ENCODE measurements at places on chromosomes 2 and 18.
A peak's percentile ranks its signal among the peaks of the same experiment; 100 is the strongest.

- no peak for DNase-seq
Observed at GRCh38 chr2:30710016-30710415, 97.2 kb downstream of the CAPN13 start.

- DNase-seq: no peak
Observed at GRCh38 chr2:75801234-75801982, 90.7 kb upstream of the GCFC2 start.

GRCh38 chr2:18891600-18892345 is 302.4 kb upstream of the NT5C1B start:
- DNase-seq: no peak

- no peak for DNase-seq
Observed at GRCh38 chr18:27366151-27366550, 181.0 kb upstream of the CHST9 start.

DNA sequence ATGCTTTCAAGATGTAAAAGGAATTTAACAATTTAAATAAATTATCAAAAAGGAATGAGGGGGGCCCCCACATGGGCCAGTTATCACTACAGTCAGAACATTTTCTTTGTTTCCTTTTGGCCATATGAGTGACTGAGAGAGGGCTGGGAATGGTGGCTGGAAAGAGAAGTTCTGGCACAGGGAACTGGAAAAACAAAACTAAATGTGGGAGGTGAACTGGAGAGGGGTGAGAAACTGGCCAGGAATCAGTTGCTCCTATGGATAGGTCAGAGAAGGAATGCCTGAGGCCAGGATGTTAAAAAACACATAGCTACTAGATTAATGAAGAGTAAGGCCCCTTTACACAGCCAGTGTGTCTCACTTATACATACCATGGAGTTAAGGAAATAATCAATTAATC is 121.0 kb downstream of the RBMS1 start:
- DNase-seq: no peak

DNA sequence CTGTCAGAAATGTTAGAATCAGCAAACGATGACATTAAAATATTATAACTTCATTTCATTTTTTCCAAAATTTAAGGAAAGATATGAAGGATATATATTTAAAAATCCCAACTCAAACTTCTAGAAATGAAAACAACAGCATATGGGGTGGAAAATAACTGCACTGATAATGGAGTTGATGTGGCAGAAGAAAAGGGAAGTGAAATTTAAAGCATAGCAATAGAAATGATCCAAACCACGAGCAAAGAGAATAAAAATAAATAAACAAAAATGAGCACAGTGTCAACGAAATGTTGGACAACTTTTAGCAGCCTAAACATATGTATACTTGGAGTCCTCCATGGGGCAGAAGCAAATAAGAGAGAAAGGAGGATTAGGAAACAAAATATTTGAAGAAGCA is 280.2 kb downstream of the KCNJ3 start:
- DNase-seq: no peak

GRCh38 chr2:23603581-23603980 is 218.6 kb downstream of the KLHL29 start:
- no peak for DNase-seq

- peak; percentile 90 for DNase-seq
Observed at GRCh38 chr2:115491186-115491793, 1048.8 kb downstream of the DPP10 start.

- DNase-seq: peak; percentile 45
Observed at GRCh38 chr2:26460613-26461031, 17.3 kb downstream of the OTOF start.

DNA sequence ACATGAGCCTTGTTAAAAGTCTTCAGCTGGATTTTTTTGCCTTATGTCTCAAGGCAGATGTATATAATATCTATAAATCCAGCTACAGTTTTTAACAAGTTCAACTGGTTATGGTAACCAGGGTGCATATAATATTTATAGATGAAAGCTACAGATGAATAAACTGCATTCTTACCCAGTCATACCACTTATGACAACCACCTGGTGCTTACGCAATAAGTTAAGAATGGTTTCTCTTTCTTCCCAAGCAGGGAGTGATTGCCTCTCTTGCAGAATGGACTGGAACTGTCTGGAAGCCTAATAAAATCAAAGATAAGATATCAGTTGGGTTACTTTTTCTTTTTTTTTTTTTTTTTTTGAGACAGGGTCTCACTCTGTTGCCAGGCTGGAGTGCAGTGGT is 19.6 kb downstream of the DHX57 start:
- DNase-seq: no peak

DNA sequence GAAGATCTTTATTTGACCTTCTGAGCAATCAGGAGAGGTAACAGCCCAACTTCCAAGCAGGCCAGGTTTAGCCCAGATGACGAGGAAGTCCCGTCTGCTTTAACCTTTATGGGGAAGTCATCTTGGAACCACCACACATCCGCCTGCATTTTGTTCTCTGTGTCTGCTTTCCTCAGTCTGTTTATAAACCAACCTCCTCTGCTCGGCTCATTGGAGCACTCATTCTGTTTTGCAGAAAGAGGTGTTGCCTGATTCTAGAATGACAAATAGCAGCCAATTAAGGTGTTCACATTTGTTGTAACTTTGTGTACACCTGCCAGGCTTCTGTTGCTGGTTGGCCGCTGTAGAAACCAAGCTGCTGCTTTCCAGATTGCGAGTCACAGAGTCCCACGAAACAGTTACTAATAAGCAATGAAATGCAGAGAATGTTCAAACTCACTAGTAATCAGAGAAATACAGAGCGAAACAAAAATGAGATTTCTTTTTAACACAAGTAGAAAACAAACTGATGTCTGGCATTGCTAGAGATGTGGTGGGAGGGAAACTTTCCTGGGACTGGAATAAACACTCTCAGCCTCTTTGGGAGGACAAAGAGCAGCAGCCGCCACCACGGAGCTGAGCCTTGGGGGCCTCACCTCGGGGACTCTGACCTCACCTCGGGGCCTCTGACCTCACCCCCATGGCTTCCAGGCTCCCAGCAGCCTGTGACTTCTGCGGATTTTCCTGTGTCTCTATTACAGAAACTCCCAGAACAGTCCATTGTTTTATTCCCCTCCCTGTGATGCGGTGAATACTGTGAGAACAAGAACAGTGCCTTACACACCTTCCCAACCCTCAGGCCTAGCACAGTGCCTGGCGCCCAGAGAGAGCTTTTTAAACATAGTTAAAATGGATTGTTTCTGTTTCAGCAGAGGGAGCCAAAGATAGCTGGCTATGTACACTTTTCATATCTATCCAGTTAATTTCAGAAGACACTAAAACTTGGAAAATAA is 64.0 kb downstream of the MBP start:
- peak; percentile 75 for DNase-seq

DNA sequence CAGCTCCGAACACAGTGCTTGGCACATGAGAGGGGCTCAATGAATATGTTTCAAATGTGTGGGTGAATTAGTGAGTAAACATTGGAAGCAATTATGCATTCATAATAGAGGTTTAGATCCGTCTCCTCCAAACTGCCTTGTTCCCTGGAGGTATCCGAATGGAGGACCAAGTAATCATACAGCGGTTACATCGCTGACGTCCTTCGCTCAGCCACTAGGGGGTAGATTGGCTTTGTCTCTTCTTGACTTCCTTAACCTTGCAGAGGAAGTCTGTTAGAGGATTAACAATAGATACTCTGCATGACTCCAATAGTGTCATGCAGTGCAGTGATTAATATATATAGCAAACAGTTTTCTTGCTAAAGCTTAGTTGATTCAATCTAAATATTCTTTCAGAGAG is 517.0 kb downstream of the PTPRM start:
- peak; percentile 75 for DNase-seq

- DNase-seq: no peak
Observed at GRCh38 chr2:183456177-183456576, 331.9 kb downstream of the NUP35 start.

DNA sequence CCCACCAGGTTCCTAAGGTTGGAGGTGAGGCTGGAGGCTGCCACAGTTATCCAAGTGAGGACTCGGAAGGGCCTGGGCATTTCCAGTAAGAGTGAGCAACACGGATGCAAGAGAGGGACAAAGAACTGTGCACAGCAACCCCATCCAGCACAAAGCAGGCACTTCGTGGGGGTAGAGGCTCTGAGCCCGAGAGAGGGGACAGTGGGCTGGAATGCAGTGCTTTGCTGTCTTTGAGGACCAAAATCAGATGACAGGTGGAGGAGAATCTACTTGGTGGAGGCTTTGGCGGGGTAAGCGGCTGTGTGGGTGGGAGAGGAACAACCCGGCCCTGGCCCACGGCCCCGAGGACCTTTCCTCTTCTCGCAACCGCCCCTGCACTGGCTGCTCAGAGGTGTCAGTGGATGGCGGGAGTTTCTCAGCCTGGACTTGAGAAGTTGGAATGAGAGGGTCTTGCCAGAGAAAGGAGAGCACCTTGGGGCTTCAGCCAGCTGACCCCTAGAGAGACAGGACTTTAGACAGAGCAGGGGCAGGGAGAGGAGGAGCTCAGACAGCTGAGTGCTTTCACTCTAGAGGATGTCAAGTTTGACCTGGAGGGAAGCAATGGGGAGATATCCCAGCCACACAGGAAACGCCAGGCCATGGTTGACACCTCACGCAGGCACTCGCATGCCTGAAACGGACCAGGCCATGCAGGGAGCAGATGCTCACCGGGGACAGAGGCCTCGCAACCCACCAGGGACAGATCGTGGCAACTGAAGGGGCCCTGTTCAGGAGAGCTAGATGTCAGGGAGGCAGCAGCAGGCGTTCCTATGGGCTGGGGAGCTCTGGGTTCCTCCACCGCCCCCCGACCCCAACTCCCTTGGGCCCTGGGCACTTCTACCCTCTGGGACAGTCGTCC is 11.6 kb downstream of the RAMP1 start:
- DNase-seq: peak; percentile 70

- DNase-seq: no peak
Observed at GRCh38 chr2:6872394-6872793, 5.2 kb upstream of the RSAD2 start.

GRCh38 chr2:32553829-32554432 is 73.9 kb upstream of the TTC27 start:
- no peak for DNase-seq

- DNase-seq: no peak
Observed at GRCh38 chr18:69628774-69629359, 228.2 kb downstream of the DOK6 start.

GRCh38 chr18:62425465-62426190 is 97.2 kb upstream of the ZCCHC2 start:
- peak; percentile 92 for DNase-seq

DNA sequence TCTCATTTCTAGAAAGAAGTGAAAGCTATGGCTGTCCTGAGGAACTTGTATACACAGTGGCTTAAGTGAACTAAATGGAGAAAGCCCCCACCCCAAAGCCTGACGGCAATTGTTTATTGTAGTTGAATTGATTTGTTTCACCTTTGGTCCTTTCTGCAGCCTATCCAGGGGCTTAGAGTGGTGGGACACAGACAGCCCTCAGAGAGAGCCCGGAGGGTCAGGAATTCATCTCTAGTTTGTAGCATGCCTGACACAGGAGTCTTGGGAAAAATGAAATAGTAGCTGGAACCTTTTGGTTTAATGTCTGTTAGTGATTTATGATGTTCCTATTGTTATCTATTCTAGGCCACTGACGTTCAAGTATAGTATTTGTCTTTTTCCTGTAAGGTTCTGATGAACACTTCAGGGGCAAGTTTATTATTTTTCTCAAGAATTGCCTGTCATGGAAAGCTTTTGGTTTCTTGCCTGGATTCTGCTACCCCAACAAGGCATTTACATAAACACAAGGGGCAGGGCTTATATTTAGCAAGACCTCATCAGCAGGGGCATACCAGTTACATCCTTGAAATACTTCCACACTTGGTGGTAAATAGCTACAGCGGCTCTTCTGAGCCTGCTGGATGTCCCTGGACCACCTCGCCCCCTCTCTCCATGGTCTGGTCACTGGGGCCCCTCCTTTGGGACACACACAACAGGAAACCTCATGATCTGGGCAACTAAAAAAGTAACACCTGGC is 44.4 kb downstream of the KCNE4 start:
- no peak for DNase-seq

GRCh38 chr2:23904692-23905091 is 22.2 kb downstream of the ATAD2B start:
- no peak for DNase-seq

DNA sequence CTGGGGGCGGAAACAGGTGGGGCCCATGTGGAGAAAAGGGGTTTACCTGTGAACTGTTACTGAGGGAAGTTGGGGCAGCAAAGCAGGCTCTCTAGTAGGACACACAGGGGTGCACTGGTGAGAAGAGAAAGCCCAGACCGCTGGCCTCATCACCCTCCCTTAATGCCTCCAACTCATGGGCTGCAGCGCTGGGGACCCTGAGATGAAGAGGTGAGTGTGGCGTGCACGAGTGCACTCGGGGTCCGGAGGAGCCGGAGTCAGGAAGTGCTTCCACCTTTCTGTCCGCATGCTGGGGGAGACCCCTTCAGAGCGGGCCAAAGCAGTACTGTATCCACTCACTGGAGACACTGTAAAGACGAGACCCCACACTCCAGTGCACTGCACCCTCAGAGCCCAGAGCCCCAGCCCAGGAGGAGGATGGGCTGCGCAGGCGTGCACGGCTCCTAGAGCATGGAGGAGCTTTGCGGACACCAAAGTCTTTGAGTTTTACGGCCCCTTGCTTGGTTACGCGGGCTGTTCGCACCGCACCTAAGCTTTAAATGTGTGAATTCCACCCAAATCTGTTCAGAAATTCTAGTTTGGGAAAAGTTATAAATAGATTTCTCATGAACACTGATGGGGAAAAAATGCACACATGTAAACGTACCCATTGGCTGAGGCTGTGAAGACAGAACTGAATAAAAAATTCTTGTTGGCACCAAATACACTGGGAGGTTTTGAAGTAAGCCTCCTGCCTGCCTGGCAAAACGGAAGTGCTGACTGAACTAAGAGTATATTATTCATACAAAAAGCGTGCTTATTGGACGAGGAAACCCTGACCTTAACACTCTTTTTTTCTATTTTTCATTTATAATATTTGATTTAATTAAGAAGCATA is 45.4 kb upstream of the PPP4R1 start:
- no peak for DNase-seq
